T-helper 22 cell (primary cell): ENCODE measurements at places on chromosomes 13 and 19.
A peak's percentile ranks its signal among the peaks of the same experiment; 100 is the strongest.

- no peak for DNase-seq
Observed at GRCh38 chr19:51020988-51021651, 1.6 kb upstream of the KLK10 start.

GRCh38 chr13:114099191-114099590 is 33.2 kb downstream of the RASA3 start:
- DNase-seq = no peak

GRCh38 chr19:51142119-51142518 is at the start of gene SIGLEC7:
SIGLEC7 (plus strand) TSS chr19:51142301; CDS start chr19:51142370, 69 bp downstream.
- DNase-seq = no peak

GRCh38 chr19:55580628-55581144 is at the start of gene ZNF579:
ZNF579 (minus strand) TSS chr19:55580848; CDS start chr19:55579639, 1,209 bp downstream.
- peak; percentile 39 for DNase-seq

DNA sequence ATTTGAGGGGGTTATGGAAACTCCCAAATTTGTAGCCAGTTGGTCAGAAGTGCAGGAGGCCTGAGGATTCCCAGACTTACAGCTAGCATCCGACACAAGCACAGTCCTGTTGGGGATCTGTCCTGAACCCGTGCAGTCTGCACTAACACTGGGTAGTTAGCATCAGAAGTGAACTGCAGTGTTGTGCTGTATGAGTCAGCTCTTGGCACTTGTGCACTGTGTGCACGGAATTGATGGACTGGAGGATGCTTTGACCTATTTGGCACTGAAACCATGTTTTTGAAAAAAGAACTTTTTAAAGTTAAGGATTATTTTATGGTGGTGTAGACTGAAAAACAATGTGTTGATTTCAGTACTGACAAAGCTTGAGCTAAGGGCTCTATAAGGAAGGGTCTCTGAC is 279.0 kb downstream of the NHLRC3 start:
- DNase-seq = no peak

GRCh38 chr13:49279112-49279511 is 31.4 kb downstream of the CDADC1 start:
- DNase-seq = no peak

DNA sequence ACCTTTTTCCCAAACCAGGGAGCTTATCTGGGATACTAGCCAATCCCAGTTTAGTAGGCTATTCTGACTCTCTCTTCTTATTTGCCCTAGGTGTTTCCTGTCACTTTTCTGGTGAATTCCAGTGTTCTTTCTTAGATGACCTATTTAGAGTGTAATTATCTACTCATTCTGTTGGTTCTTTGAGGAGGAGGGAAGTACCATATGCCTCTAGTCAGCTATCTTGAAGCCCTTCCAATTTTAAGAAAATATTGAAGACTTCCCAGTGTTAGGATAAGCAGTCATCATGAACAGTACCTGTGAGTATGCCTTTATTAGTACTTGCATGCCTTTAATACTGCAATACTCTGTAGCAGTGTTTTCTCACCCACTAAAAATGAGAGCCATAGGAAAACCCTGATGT is 724.3 kb upstream of the SLITRK1 start:
- DNase-seq = no peak

GRCh38 chr19:6098574-6098973 is 11.7 kb downstream of the RFX2 start:
- DNase-seq = no peak

- no peak for DNase-seq
Observed at GRCh38 chr13:34344816-34345215, 526.9 kb downstream of the RFC3 start.

DNA sequence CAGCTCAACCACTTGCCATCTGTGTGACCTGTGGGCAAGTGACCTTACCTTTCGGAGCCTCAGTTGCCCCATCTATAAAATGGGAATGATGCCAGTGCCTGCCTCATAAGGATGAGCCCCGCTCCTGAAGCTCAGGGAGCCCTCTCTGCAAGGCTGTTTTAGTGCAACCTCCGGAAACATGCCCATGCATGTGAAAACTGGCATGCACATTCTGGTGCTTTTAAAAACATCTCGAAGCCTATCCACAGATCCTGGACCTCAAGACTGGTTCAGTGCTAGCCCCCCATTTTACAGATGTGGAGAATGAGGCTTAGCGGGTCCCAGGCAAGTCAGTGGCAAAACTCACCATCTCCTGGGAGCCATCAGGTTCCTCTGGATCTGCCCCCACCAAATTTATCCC is 5.6 kb downstream of the CADM4 start:
- DNase-seq = no peak

GRCh38 chr19:5677136-5677535 is 3.2 kb downstream of the MICOS13 start:
- no peak for DNase-seq

DNA sequence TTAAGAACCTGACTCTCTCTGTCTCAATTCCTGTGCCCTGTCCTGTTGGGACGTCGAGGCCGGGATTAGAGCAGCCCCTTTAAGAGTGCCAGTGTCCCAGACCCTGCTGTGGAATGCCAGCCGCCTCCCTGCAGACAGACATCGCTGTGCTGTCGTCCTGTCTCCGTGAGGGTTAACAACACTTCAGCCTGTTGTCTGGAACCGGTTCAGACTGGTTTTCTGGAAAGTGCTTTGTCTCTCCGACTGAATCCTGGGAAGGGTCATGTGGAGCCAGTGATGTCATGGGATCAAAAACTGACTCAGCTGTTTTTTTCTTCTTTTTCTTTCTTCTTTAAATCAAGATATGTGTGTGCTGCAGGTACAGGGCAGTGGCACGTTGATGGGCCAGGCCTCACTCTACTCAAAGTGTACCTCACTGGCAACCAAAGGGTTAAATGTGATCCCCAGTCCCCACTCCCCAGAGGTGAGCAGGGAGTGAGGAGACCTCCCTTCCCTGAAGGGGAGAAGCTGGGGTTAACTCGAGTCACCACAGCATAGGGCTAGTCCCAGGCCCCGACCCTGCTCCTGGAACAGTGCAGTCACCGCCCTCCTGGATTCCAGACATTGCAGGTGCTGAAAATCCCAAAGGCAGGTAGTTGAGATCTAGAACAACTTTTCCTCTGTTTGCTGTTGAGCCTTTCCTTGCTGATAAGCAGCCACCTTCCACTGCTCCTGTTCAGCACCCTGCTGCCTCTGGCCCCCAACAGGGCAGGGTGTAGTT is 50.8 kb downstream of the TSSK6 start:
- no peak for DNase-seq

DNA sequence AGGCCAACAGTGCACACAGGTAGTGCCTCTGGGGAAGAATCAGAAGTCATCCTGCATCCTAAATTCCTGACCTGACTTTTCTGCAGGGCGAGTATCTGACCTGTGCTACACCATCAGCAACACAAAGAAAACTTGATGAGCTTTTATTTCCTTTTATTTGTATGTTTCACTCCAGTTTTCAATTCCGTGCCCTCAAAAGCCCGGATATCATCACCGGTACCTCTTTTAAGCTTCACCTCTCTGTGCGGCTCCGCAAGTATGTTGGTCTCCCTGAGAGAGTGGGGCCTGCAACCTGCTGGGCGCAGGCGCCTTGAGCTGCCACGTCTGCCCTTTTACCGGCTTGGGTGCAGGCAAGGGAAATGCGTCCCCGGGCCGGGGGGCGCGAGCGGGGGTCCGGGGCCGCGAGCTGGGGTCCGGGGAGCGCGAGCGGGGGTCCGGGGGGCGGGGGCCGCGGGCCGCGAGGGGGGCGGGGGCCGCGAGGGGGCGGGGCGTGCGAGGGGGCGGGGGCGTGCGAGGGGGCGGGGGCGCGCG is 4.3 kb upstream of the DUXA start:
- peak; percentile 18 for DNase-seq

DNA sequence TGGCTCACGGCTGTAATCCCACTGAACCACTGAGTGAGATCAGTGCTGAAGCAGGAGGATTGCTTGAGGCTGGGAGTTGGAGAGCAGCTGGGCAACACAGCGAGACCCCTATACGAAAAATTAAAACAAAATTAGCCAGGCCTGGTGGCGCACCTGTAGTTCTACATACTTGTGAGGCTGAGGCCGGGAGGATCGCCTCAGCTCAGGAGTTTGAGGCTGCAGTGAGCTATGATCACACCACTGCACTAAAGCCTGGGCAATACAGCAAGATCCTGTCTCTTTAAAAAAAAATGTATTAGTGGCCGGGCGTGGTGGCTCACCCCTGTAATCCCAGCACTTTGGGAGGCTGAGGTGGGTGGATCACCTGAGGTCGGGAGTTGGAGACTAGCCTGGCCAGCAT is 6.3 kb upstream of the SELENOV start:
- DNase-seq = no peak

DNA sequence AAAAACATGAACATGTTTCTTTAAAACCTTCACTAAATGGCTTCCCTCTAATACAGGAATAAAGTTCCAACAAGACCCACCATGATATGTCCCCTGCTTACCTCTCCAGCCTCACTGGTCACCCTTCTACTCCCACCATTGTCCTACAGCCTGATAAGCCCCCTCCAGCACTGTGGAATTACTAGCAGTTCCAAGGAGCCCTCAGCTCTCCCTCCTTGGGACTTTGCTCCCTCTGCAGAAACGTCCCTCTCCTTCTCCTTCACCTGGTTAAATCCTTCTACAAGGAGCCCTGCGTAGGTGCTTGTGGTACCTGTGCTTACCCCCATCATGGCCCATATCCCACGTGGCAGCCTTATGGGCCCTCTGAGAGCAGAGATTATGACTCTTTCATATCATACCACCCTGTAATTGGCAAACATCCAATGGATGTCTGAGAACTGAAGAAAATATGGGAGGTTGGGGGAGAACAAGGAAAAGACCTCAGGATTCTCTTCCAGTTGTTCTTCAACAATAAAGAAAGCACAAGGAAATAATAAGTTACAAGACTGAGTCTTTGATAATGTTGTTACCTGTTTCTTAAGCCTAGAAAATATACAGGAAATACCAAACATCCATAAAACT is 26.1 kb upstream of the DOCK9 start:
- no peak for DNase-seq

- no peak for DNase-seq
Observed at GRCh38 chr13:49308921-49309408, 61.2 kb downstream of the CDADC1 start.
